T follicular helper cell (primary cell): ENCODE measurements at places on chromosomes 13 and 19.

DNA sequence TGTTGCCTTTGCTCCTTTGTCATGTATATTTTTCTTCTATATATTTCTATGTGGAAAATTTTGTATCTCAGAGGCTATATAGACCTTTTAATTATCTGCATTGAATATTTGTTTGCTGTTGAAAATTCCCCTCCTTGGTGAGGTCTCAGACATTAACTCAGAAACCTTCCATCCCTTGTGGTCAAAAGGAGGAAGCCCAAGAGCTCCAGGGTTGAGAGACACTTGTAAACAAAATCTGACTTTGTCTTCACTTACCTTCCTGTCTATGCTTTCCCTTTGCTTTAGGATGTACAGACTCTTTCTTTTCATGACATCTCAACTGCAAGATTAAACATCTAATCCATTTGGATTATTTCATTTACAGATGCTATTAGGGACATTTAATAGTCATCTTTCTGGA, 157.5 kb downstream of the PCDH20 start:
- DNase-seq = no peak

DNA sequence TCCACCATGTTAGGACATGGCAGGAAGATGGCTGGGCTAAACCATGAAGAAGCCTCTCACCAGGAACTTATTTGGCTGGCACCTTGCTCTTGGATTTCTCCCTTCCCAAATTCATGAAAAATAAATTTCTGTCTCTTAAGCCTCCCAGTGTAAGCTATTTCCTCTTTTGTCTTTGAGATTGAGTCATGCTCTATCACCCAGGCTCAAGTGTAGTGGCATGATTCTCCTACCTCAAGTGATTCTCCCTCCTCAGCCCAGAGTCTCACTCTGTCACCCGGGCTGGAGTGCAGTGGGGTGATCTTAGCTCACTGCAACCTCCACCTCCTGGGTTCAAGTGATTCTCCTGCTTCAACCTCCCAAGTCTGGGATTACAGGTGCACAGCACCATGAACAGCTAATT, 12.6 kb downstream of the ZNF888 start:
- DNase-seq = no peak

DNA sequence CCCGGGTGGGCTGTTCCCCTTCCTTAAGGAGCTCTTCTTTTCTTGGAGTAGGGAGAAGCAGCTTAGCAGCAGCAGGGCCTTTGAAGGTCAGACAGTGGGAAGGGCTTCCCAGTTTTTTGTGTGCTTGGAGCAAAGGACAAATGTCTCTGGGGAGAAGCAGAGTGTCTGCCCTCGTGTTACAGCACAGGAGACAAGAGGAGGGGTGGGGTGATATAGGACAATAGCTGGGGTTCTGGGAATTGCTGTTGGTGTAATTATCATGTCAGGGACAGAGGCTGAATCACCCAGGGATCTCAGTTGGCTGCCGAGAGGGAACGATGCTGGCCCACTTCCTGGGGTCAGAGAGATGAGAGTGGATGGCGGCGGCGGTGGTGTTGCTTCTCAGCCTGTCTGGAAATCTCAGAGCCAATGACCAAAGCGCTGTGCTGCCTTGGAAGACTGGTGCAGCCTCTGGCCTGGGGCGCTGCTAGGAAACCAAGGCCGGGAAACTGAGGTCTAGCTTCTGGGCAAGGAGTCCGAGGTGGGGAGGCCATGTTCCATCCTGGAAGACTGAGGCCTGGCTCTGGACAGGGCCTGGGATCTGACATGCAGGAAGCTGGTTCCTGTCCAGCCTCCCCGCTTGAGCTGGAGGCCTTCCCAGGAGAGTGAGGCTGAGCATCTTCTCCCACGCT, 1.2 kb downstream of the INAFM1 start:
- DNase-seq = no peak

- DNase-seq = no peak
Observed at GRCh38 chr13:86572115-86572514, 772.9 kb upstream of the SLITRK6 start.

DNA sequence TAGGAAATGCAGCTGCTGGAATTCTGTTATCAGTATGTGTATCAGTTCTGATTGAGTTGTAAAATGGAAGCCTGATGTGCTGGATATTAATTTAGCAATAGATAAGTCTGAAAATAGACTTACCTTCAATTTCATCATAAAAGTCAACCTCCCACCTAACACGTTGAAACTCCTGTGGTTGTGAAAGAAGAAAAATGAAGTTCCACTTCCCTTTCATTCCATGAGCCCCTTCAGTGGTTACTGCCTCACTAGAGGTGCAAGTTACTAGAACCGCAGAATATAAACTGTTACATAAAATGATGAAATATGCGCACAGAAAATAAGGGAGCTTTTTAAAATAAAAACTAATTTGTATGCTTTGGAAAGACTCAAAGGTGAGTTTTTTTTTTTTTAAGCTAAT, 249.2 kb downstream of the SHISA2 start:
- no peak for DNase-seq

GRCh38 chr19:43316591-43317319, 36.7 kb upstream of the CD177 start:
- no peak for DNase-seq

- DNase-seq = no peak
Observed at GRCh38 chr13:49821216-49822009, 28.9 kb upstream of the KPNA3 start.

- no peak for DNase-seq
Observed at GRCh38 chr13:105168295-105168694, 1367.2 kb downstream of the EFNB2 start.

DNA sequence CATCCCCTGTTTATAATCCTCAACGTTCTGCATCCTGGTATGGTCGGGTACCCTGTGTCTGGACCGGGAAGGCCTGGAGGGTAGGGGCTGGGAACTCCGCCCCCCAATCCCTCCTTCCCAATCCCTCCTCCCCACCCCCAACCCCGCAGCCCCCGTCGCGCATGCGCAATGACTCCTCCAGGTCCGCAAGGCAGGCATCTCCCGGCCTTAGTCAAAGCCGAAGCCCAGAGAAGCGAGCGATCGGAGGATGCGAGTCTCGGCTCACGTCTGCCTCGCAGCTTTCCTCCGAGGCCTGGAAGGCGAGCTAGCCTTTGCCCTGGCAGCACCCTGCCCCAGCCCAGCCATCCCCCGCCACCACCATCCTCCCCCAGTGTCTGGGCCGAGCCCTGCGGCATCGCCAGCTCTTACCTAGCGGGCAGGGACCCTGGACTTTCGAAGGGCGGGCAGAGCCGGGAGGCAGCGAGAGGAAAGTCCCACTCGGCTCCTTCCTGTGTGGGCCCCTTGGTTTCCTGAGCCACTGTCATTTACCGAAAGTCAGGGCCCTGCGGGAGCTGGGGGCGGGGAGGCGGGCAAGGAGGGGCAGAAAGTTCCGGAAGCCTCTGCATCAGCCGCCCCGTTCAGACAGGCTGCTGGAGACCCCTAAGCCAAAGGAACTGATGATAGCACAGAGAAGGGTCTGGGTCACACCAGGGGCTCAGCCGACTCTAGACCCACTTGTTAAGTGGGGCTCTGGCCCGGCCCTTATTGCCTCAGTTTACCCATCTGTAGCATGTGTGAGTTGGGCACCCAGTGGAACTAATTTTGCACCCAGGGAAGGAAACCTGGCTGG, at the start of gene JAK3:
TSS of gene JAK3 (minus strand) at position 445 of the 829 bp plus-strand sequence. CDS start 3,565 bp downstream, outside the sequence.
- DNase-seq = peak; percentile 73

GRCh38 chr19:35869327-35870123, 1.2 kb downstream of the APLP1 start:
- DNase-seq = peak; percentile 72

- peak; percentile 30 for DNase-seq
Observed at GRCh38 chr19:47111006-47111621, 2.5 kb downstream of the ZC3H4 start.

- DNase-seq = no peak
Observed at GRCh38 chr13:111952032-111952431, 114.9 kb upstream of the SOX1 start.

- no peak for DNase-seq
Observed at GRCh38 chr13:76503766-76504165, 382.4 kb downstream of the KCTD12 start.

- DNase-seq = peak; percentile 15
Observed at GRCh38 chr19:14114854-14115253, 2.7 kb downstream of the PRKACA start.

- DNase-seq = no peak
Observed at GRCh38 chr19:40962460-40962961, 28.6 kb upstream of the CYP2B6 start.

- no peak for DNase-seq
Observed at GRCh38 chr19:30596813-30597399, 224.7 kb downstream of the ZNF536 start.

DNA sequence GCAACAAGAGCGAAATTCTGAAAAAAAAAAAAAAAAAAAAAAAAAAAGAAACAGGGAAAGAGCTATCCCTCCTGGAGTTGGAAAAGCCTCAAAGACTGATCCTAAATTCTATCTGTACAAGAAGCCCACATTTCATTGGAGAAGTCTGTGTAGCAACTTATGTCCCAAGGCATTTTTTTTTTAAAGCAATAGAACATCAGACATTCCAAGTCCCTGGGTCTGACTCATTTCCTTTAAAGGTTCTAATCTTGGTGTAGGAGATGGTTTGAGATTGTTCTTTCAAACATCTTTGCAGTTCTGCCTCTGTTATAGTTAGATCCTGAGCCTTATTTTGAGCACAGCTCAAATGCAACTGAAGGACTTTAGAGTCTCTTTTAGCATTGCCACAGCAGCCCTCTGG, 706.5 kb upstream of the MIR17HG start:
- DNase-seq = no peak

- no peak for DNase-seq
Observed at GRCh38 chr19:28482221-28482620, 730.7 kb downstream of the UQCRFS1 start.

DNA sequence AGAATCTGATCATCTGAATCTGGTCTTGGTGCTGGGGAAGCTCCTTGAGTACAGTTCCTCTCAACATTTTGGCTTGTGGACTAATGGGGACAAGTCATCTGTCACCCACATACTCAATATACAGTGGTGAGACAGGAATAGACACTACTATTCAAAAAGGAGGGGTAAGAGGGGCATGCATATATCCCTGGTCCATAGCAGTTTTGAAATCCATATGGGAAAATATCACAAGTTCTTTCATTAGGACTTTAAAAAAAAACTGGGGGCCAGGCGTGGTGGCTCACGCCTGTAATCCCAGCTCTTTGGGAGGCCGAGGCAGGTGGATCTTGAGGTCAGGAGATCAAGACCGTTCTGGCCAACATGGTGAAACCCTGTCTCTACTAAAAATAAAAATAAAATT, 20.3 kb upstream of the PPP5C start:
- no peak for DNase-seq

DNA sequence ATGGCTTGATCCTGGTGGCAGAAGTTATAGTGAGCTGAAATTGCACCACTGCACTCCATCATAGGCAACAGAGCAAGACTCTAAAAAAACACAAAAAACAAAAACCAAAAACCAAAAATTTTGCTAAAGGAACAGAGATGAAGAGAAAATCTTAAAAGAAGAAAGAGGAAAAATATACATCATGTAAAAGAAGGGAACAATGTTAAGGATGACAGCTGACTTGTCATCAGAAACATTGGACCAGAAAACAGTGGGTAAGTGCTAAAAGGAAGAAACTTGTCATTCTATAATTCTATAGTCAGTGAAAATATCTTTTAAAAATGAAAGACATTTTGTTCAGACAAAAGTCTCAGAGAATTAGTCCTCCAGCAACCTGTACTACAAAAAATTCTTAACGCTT, 93.8 kb downstream of the WASF3 start:
- no peak for DNase-seq

GRCh38 chr13:32041429-32041828, 9.9 kb downstream of the FRY start:
- DNase-seq = no peak

GRCh38 chr19:18603255-18603957, 3.2 kb downstream of the CRLF1 start:
- DNase-seq = no peak

GRCh38 chr13:41196620-41197019, 2.3 kb upstream of the KBTBD7 start:
- DNase-seq = no peak

DNA sequence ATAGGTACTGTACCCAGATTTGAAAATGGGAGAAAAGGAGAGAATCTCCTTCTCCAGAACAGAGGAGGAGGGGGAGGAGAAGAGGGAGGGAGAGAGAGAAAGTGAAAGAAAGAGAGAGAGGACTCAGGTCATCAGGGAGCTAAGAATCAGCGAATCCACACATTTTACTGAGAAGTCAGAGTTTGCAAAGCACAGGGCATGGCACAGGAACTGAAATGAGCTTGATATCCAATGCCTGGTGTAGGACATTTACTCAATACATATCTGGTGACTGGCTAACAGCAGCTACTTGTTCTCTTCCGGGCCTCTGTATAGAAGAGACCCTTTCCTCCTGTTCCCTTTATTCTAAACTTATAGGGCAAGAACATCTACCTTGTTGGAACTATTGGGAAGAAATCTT, 375.1 kb downstream of the KLF5 start:
- no peak for DNase-seq

GRCh38 chr19:35689836-35690235, 14.5 kb upstream of the ZBTB32 start:
- DNase-seq = no peak

- DNase-seq = peak; percentile 46
Observed at GRCh38 chr19:35114353-35115176, 1.1 kb upstream of the FXYD3 start.

GRCh38 chr13:82358284-82358683, 1524.0 kb downstream of the SLITRK1 start:
- no peak for DNase-seq

DNA sequence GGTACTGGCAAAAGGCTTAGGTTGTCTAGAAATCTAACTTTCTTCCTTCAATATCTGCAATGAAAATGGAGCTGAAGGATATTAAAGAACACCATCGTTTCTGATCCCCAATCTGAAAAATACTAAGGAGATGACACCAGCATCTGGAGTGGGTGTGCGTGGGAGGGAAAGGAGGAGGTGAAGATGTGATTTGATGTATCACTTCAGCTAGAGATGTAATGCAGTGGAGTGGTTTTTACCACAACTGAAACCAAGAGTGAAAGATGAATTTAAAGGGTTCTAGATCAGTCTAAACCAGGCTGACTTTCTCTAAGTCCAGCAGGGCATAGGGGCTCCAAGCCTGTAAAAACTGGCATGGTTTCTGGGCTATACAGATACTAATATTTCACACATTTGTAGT, 148.4 kb downstream of the AKAP11 start:
- DNase-seq = no peak

DNA sequence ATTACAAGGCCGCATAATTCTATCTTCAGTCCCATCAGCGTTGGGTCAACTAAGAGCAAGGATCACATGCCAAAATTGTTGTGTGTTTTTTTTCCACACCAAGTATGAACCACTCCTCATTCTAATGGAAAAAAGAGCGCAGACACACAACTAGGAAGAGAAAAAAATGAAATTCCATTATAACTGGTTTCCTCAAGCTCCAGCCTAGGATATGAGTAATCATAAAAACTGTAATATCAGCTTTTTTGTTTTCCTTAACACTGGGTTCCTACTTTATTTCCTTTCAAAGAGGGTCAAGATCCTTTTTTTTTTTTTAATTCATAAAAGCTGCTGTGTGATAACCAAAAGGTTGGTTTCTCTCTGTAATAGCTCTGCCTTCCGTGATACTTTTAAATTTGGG, 19.4 kb downstream of the TSHZ3 start:
- DNase-seq = no peak

- no peak for DNase-seq
Observed at GRCh38 chr19:31015778-31016177, 333.5 kb downstream of the TSHZ3 start.
